ENCODE measurements at places on chromosomes 3 and 15.
A peak's percentile ranks its signal among the peaks of the same experiment; 100 is the strongest.

DNA sequence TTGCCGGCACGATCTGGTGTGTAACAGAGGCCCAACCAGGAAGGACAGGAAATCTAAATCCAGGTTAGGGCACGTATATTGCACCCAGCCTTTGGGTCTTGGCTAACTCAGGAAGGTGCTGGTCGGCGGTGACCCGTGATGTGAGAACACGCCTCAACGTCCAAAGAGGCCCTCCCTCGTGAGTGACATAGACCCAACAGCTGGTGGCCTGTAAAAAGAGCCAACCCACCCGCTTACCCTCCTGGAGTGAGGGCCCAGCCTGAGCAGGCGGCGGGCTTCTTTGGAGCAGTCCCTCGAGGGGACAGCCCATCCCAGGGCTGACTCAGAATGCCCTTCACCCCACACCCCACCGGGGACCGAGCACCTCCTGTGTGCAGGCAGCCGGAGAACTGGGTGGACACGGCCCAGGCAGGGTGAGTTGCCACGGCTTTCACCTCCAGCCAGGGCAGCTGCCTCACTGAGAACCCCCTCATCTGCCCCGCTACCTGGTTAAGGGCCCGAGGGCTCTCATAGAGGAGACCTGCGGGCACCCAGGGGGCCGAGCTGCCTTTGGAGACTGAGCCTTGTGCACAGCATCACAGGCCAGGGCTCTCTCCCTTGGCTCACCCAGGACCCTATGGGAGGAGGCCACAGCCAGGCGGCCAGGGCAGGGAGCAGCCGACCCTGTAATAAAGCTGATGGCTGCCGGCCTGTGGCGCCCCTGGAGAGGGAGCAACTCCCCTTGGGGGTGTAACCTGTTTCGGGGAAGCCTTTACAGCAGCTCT, 41.8 kb downstream of the ZNF710 start:
- no peak for DNase-seq

GRCh38 chr15:68674975-68675374, 96.2 kb downstream of the CORO2B start:
- no peak for DNase-seq

DNA sequence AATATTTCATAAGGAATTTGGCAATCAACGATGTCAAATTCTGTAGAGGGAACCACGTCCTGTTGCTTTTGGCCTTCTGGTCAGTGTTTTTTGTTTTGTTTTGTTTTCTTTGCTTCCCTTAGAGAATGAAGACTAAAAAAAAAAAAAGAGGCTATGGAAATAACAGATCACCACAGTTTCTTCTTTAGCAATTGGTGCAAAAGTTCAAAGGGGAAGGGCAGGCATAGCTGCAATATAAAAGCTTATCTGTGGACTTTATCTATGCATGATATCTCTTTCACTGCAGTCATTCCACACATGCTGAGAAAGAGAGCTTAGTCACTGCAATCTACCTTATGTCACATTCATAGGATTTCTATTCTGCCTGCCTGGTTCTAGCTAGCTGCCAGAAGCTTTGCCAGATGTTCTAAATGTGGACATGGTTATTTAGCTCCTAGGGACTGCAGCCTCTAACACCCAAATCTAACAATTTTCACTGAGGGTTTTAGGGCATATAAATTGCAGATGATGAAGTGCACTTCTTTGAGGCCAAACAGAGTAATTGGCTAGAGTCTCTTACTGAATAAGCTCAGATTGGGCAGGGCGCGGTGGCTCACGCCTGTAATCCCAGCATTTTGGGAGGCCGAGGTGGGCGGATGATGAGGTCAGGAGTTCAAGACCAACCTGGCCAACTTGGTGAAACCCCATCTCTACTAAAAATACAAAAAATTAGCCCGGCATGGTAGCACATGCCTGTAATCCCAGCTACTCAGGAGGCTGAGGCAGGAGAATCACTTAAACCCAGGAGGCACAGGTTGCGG, 637.2 kb downstream of the NTRK3 start:
- DNase-seq: peak; percentile 95

DNA sequence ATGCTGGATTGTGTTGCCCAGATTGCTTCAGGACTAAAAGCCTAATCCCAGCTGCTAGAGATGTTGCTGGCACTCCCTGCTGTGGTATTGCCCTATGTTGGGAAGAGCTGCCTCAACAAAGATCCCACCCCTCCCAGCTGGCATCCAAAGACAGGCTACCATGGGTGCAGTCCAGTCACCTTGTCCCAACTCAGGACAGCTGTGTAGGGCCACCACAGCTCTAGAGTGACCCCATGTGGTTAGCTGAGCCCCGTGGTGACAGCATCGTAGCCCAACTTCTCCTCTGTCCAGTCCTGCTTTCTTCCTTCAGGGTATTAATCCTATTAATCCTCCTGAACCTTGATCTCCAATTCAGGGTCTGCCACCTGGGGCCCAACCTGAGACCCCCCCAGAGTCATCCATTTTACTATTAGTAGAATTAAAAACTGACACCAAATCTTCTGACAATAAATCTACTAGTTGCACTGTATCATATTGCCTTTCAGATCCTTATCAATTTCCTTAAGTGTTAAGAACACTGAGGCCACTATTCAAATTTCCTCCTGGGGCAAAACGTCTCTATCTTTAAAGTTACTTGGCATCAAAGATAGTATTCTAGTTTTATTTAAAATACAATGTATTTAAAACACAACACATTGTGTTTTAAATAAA, 83.5 kb downstream of the AQP9 start:
- DNase-seq: no peak

DNA sequence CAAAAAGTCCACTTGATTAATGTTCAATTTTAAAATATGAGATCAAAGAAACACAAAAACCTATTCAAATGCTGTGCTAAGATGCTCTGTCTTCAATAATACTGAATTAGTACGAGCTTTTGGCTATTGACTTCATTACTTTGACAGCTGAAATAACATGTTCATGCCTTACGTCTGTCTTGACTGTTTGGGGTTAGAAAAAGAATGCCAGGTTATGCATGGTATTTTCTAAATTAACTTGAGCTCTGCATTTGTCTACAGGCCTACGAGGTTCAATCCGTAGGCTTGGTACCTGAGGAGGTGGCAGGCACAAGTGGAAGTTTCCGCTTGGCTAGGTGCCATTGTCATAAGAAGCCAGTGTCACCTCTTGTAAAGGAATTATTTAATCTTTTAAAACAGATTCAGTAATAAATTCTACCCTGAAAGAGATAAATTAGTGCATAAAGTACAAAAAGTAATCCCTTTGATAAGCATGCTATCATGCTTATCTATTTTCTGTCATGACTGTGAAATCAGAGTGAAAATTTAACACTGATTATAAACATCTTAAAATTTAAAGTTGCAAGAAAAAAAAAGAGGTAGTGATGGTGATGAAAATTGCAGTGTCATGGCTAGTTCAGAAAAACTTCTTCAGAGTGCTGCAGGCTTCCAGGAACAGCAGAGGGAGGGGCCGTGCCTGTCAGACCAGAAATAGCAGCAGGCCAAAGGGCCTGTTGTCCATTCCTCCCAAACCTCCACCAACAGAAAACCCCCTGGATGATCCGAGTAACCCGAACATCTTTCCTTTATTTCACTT, 115.7 kb downstream of the ARRDC4 start:
- peak; percentile 0 for DNase-seq

DNA sequence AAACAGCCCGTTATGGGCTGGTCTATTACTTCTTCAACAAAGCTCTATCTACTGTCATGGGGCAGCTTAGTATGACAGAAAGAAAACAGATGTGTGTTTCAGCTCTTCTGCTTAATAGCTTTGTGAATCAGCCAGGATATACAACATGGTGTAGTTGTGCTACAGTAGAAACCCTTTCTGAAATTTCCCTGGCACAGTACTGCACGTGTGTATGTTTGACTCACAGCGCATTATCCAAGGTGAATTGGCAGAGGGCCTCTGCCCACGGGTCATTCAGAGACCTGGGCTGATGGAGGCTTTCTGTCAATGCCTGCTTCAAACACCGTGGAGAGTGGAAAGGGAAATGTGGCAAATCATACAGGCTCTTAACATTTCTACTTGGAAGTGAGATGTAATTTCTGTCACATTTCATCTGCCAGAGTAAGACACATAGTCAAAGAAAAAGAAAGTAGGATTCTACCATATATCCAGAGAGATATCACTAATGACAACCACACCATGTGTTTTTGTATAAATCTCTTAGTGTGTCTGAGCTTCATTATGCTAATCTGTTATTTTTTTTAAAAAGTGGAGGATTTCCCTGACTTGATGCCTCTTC, 505.1 kb downstream of the CNTN4 start:
- no peak for DNase-seq

DNA sequence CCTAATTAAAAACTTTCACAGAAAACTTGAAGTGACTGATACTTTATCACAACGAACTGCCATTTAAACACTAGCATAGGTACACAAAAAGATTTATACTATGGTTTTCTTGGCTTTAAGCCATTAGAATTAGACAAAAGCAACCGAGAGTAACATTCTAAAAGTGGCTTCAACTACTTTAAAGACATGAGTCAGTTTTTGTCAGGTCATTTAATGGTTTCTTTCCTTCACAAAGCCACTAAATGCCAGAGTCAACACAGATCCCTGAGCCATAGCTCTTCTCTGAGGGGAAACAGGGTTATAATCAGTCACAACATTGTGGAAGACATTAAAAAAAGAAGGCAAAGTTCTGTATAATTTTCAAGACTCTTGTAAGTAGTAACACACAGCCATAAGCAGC, 54.6 kb downstream of the CAPN3 start:
- DNase-seq: no peak

DNA sequence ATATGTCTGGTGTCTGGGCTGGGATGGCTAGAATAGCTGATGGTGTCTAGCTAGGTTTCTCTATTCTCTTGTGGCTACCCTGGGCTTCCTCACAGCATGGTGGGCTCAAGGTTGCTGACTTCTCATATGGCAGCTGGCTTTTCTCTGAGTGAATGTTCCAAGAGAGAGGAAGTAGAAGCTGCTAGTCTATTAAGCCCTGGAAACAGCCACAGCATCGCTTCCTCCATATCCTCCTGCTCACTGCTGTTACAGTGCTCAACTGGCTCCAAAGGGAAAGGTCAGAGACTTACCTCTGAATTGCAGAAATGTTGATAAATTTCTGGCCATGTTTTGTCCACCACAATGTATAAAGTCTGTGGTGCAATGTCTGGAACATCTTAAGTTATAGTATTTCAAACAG, 299.9 kb upstream of the ADAMTS9 start:
- no peak for DNase-seq

DNA sequence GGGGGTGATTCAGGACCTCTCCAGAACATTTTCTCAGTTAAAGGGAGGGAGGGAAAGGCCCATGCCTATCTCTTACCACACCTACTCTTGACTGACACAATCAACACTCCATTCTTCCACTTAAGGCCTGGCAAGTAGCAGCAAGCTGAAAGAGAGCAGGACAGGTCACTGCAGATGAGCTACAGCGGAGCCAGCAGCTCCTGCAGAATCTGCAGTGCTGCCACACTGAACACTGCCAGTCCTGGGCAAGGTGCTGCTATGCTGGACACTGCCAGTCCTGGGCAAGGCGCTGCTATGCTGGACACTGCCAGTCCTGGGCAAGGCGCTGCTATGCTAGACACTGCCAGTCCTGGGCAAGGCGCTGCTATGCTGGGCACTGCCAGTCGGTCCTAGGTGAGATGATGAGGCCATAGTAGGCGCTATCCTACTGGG, 143.7 kb downstream of the MYLK start:
- peak; percentile 30 for DNase-seq

DNA sequence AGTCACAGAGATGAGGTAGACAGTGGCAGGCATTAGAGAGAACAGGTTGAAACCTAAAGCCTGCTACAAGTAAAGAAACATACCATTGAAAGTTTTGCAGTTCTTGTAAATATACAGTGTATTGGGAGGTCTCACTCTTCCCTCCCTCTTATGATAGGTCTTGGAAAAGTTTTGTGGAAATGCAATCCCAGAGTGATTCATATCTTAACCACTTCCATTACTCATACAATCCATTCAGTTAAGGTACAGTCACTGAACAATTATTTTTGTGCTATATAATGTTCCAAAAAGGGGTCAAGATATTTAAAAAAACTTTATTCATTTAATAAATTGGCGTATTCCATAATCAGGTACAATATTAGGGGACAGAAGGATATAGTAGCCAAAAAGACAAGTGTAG, 737.7 kb upstream of the ALCAM start:
- peak; percentile 75 for DNase-seq

GRCh38 chr3:32176989-32177701, 61.3 kb upstream of the CMTM8 start:
- DNase-seq: peak; percentile 24

DNA sequence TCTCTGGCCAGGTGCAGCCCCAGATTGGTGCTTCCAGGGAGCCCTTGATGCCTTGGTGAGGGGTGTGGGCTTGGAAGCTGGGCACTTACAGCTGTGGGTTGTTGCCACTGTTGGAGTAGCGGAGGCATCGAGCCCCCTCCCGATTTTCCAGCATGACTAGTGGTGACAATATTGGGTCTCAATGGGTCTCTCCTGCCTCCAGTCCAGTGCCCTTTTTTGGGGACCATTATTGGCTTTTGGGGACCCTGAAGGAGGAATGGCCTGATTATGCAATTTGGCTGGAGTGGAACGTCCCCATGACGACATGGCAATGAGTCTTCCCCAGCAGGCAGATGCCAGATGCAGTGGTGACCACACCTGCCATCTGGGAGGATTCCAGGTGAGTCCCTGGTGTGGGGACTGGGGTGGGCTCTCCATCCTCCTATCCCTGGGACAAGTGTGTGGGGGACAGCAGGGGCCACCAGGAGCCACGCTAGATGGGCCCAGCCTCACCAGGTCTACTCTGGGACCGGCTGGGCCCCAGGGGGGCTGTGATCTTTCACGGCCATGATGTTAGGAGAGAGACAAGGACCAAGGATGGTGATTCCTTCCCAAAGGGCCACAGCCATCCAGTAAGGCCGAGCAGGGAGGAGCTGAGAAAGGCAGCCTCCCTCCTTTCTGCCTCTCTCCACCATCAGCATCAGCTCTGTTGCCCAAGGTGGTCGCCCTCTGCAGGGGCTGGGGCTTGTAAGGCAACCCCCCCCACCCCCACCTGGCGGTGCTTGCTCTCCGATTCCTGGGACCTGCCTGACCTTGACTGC, 196.8 kb downstream of the GOLGA6L6 start:
- no peak for DNase-seq

Data from amniotic epithelial cell (primary cell).